OCI-LY7 (cell line): ENCODE measurements at places on chromosomes 13 and 19. TPM values are rescaled to one million over a fixed set of nuclear protein-coding genes. Genes with fewer than 3 reads are reported as not detected.

CEBPA gene
- 1.8 and 2.5 TPM in 2 replicates for total RNA-seq

COX7A1 gene
- not detected in 2 replicates for total RNA-seq

FGF14 gene
- total RNA-seq: not detected in 2 replicates

C13orf46 gene
- 0.09 and 0.21 TPM in 2 replicates for total RNA-seq

EID2B gene
- 8.7 and 8.8 TPM in 2 replicates for total RNA-seq

APC2 gene
- 2.4 and 5.5 TPM in 2 replicates for total RNA-seq

ZNF418 gene
- 1.5 and 1.7 TPM in 2 replicates for total RNA-seq

SLC6A16 gene
- total RNA-seq: 15.8 and 21.7 TPM in 2 replicates
